Bronchial epithelial cell (primary cell): ENCODE measurements at places on chromosomes 12 and 14. TPM values are rescaled to one million over a fixed set of nuclear protein-coding genes. Genes with fewer than 3 reads are reported as not detected.
A peak's percentile ranks its signal among the peaks of the same experiment; 100 is the strongest.

Gene KLRB1
- total RNA-seq = not detected in 2 replicates

Gene AQP5
- 1.3 and 9.9 TPM in 2 replicates for total RNA-seq

Gene NGB
- total RNA-seq = 0.26 TPM in 1 of 2 replicates, not detected in the other

Gene KCNH5
- under 0.01 TPM in 2 replicates for total RNA-seq

Gene FGF6
- total RNA-seq = not detected in 2 replicates

DNA sequence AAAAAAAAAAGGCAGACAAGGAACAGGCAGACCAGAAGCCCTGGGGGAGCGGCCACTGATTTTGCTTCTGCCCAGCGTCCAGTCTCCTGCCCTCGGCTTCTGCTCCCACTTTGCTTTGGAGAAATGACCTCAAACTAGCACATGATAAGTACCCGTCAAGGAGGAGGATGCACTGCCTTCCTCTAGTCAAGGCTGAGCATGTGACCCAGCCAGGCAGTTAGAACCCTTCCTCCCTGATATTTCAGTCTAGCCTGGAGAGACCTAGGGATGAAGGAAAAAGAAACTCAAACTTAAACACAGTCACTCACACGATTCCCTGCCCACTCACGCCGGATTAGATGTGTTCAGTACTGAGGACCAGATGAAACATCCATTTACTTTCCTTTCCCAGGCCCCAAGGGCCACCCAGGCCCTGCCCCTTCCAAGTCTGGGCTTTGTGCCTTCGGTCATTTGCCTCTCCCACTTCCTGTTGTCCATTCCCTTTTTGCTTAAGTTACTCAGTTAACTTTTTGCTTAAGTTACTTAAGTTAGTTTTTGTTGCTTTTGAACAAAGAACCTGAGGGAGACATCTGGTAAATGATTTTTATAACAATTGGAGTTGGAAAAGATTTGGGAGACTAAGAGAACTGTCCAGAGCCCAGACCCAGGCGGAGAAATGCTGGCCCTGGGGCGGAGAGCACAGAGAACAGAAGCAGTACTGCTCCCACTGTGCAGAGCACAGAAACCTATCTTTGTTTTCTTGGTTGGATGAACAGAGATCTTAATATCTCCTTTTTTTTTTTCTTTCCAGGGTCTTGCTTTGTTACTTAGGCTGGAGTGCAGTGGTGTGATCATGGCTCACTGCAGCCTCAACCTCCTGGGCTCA lies 23.0 kb upstream of the TTC7B start:
- DNase-seq = no peak

DNA sequence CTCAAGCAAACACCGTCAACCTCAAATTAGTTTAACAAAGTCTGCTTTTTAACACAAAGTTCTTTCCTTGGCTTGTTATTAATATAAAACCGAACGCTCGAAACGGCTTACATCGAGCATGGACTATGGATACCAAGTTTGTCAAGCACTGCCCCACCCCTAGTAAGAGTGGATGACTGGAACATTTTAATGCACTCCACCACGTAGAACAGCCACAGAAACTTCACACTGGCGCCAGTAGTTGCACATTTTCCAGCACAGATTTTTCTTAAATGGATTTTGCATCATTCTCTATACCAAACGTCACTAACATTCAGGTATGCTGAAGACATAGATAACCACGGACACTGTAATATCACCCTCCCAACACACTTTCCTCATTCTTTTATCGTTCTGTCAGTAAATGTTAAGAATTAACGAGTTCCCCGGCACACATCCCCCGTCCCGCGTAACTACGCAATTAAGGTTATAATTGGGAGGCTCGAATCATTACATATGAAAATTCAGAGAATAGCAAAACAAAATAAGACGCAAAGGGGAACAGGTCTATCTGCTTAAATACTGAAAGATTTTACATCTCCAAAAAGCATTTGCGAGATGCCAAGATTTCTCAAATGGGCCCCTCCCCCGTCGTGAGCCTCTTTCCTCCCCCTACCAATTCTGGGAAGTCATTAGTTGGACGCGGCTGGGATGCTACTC lies 990 bp downstream of the FERMT2 start:
- peak; percentile 61 for DNase-seq

GRCh38 chr12:19276767-19277166 lies 147.2 kb downstream of the PLEKHA5 start:
- DNase-seq = no peak

- peak; percentile 39 for DNase-seq
Observed at GRCh38 chr12:91732086-91732485, 413.6 kb downstream of the BTG1 start.

DNA sequence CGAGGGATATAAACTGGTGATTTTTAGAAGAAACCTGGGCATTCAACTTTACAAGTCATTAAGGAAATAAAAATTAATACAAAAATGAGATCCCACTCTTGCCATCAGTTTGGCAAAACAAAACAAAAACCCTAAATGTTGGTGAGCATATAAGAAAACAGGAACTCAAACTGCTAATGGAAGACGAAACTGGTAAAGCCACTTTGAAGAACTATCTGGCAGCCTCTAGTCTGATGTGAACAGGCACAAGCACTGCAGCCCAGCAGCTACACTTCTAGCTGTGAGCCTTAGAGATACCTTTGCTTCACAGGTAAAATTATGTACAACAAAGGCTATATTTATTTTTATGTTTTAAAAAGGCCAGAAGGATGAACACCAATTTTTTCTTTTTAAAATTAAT lies 459.6 kb downstream of the ZFP36L1 start:
- DNase-seq = no peak

DNA sequence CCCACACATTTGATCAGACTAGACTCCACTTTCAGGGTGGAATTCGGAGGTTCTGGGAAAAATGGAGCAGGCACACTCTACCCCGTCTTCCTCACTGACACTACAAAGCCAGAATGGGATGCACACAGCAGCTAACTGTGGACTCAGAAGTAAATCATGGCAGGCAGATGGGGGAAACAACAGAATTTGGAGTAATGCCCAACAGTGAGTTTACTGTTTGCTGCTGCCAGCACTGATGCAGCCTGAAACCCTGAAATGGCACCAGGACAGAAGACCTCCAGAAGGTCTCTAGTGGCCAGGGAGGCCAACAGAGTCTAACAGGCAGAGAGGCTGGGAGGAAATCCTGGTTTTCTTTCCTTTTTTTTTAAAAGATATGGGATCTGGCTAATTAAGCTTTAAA lies 24.6 kb downstream of the KCTD10 start:
- no peak for DNase-seq

DNA sequence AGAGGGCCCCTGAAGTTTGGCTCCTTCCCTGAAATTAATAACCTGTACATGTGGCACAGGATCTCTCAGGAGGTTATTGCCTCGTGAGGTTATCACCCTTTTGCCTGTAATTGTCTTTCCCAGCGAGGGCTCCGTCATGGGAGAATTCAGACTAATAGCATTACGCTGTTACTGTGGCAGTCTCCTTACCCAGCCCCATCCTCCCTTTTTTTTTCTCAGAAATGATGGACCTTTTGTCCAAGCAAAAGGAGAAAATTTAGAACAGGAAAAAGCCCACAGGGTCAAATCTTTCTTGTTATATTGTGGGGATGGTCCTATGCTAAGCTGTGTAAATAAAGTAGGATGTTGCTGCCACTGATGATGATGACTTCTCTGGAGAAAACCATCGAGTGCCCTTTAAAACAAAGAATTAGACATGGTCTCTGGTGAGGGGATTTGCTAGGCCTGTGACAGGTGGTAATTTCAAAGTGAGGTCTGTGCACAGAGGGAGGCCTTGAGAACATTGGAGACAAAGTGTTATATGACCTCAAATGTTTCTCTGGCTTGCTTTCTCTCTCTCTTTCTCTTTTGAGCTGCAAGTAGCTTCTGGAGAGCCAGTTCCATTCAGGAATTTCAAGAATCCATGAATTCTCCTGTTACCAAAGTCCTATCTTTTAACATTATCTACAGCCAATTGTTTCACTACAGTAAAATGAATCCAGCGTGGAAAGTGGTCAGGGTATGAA lies 357.2 kb downstream of the BMP4 start:
- no peak for DNase-seq

- DNase-seq = peak; percentile 98
Observed at GRCh38 chr12:69059465-69060457, 126.8 kb upstream of the CPM start.

DNA sequence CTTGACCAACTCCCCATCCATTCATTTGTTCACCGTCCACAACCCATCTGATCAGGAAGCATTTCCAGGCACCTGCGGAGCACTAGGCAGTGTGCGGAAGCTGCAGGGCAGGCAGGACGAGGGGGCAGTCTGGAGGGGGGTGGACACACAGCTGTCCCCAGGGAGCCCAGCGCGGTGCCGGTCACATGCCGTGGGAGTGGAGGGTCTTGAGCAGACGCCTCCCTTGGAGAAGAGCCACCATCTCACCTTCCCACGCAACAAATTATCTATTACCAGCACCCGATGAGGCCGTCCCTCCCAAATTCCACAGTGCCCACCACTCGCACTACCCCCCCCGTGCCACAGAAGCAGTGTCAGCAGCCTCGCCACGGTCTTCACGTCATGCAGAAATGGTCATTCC lies 10.8 kb downstream of the DLK1 start:
- no peak for DNase-seq

DNA sequence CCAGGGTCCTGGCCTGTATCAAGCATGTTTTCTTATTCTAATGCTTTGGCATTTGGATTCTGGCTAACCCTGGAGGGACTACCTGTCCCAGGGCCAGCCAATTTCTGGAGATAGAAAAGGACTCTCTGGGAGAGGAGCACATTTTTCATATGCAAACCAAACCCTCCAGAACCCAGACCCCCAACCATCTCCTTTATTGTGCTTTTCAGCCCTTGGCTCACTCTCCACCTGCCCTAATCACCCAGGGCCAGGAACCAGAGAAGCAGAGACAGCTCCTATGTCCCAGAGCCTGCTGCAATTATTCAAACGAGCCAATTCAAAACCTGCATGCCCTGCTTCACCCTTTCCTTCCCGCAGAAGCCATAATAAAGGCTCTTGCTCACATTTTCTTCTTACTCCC lies 23.8 kb downstream of the HSPB8 start:
- no peak for DNase-seq

DNA sequence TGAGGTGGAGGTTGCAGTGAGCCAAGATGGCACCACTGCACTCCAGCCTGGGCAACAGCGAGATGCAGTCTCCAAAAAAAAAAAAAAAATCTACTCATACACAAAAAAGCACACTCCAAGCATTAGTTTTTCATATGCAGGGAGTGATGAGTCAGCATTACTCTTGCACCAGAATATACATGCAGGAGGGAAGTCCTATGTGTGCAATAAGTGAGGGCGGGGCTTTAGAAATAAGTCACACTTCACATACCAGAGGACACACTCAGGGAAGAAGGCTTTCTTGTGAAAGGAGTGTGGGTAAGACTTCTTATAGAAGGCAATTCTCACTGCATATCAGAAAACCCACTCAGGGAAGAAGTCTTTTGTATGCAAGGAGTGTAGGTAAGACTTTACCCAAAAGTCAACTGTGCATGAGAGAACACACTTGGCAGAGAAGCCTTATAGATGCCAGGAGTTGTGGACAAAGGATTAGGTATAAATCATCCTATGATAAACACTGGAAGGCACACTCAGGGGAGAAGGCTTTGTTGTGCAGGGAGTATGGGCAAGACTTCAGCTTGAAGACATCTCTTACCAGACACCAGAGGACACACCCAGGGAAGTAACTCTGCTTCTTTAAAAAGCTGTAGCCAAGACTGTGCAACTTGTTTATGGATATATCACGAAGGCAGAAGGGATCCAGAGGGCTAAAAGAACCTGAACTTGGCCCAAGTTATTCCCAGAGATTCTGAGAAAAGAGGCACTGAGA lies 50.5 kb downstream of the ATF7 start:
- peak; percentile 97 for DNase-seq

- DNase-seq = no peak
Observed at GRCh38 chr14:34231626-34232025, 230.4 kb downstream of the SPTSSA start.

DNA sequence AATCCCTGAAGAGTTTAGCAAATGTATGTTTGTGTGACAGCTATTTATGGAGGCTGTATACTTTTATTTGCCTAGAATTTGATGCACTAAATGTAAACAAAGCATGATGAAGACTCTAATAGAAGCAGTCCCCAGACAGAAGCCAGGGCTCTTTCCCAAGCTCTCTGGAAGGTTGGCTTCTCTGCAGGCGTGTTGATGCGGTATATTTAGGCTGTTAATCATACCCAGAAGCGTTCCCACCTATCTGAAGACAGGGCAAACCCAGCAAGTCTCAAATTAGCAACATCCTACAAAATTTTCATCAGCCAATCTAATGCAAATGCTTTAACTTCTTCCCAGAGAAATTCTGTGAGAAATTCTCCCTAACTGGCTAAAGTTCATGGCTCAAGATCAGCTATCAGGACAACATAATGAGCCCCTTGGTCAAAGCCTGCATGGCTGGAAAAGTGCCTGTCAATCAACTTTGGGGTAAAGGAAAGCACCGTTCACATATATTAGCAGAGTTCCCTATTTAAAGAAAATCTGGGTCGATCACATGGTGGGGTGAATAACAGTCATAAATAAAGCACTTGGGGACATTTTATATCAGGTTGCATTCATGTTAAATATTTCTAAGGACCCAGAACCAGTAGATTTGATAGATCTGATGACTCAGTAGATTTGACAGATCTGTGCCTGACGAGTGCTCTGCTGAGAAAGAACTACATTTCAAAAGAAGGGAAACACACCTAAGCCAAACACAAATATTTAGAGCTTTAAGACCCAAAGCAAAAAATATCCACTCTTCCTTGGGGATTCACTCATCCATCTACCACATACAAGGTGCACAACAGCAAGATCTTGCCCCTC lies 46.6 kb downstream of the KSR2 start:
- no peak for DNase-seq

DNA sequence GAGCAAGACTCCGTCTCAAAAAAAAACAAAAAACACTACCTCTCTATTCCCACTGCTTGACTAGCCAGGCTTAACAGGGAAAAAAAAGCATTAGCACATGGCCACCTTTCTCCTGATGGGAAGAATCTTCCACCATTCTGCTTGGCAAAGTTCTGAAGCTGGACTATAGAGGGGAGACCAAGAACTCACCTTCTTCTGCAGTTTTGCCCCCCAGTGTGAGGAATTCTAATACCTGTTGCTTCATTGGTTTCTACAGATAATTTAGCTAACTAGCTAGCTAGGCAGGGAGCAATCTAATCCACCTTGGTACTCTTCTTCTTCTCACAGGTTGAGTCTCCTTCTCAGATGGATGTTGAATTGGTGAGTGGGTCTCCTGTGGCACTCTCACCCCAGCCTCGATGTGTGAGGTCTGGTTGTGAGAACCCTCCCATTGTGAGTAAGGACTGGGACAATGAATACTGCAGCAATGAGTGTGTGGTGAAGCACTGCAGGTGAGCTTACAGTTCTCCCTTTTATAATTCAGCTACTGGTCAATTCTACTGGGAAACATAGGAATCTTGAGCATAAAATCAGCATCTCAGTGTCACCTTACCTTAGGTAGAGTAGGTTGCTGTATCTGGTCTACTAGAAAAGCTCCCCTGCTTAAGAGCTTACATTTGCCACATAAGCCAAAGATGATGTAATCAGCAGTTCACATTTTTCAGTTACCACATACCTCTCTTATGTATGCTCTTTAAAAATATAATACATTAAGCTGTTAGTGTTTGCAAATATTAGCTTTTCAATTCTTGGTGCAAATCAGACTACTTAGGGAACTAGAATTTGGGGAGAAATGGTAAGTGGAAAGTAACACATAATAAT lies 16.0 kb downstream of the METTL3 start:
- DNase-seq = no peak
